ENCODE measurements at places on chromosomes 12 and 14.
A peak's percentile ranks its signal among the peaks of the same experiment; 100 is the strongest.

GRCh38 chr12:67813456-67813904 is 164.9 kb downstream of the DYRK2 start:
- DNase-seq, result no peak

DNA sequence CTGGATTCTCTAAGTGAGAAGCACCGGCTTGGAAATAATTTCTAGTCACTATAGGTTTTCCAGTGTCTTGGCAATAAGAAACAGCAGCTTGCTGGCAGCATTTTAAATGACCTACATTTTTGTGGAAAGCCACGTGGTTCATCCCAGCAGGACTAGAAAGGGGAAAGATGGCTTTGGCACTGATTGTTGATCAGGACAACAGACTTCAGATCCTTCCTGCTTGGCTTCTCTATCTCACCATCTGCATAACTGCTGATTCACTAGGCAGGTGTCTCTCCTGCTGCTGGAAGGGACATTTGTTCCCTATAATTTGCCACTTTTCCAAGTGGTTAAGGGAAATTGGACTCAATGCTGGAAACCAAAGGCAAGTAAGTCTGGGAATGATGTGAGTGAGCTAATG is 131.0 kb downstream of the TTC8 start:
- no peak for DNase-seq

GRCh38 chr12:64099397-64099796 is 122.7 kb downstream of the KICS2 start:
- peak; percentile 36 for DNase-seq

- DNase-seq, result no peak
Observed at GRCh38 chr12:52523824-52524223, 3.6 kb upstream of the KRT5 start.

DNA sequence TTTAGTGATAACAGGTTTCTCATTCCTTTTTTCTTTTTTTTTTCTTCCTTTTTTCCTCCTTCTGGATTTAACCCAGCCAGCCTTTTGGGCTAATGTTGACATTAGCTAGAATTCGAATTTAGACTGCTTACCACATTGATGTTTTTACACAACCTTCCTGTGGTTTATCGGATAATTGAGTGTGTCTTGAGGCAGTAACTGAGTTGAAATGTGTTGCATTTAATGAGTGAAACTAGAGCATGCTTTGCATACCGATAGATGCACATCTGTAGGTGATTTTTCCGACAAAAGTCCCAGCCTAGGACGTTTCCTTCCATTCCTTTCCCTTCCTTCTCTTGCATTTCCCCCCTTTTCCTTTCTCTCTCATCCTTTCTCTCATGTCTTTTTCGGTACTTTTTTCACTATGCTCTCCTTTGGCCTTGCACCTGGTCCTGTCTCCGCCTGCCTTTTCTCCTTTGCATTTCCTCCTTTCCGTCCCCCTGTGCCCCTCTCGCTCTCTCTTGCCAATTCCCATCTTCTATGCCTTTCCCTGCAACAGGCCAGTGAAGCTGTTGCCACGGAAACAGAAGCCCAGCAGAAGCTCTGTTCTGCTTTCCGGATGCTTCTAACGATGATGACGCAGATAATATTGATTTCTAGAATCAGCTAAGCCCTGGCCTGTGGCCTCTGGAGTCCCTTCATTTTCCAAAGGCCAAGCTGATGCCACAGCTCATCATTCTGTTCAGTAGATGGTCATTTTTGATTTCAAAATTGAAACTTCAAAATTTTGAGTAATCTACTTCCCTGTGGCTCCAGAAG is 76.1 kb downstream of the SLC25A47 start:
- no peak for DNase-seq

- no peak for DNase-seq
Observed at GRCh38 chr12:89889062-89889461, 180.4 kb upstream of the ATP2B1 start.

DNA sequence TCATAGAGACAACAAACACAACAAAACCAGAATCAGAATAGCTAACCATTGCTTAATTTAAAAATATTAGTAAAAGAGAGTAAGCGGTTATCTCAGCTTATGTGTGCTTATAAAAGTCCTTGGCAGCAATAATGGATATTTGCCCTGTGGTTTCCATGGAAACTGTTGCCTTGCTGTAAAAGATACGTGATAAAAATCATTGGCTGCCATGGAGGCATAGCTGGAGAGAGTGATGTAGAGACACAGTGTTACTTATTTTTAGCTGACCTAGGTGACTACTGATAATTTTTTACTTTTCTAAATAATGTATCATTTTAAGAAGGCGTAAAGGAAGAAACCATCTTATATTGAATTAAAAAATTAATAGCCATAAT is 92.9 kb downstream of the ERC1 start:
- DNase-seq, result no peak

DNA sequence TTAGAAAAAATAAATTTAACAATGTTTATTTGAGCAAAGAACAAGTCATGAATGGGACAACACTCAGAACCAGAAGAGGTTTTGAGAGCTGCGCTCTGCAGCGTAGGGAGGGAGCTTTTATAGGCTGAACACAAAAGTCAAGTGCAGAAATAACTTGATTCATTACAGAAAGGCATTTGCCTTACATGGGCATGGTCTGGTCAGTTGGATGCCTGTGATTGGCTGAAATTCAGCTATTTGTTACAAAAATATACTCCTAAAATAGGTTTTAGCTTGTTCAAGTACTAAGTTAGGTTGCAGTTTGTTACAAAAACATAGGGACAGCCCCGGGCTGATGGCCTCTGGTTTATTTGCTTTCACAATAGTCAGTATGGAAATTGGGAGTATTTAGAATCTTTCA is 118.0 kb downstream of the NUAK1 start:
- DNase-seq, result no peak

Measured in AG04449 (cell line).